ENCODE measurements at places on chromosomes 16 and 17. TPM values are rescaled to one million over a fixed set of nuclear protein-coding genes. Genes with fewer than 3 reads are reported as not detected.

DNA sequence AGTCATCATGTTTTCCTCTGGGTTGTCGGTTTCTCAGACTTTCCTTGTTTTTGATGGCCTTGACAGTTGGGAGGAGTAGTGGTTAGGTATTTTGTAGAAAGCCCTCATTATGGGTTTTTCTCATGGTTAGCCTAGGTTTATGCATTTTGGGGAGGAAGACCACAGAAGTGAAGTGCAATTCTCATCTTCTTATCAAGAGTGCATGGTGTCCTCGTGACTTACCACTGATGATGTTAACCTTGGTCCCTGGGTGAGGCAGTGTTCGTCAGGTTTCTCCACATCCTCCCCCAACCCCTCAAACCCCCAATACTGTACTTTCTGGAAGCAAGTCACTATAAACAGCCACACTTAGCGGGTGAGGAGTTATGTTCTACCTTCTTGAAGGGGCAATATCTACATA lies 42.3 kb downstream of the BPTF start:
- DNase-seq: no peak

- DNase-seq: no peak
Measured at GRCh38 chr16:17213974-17214373, 256.8 kb downstream of the XYLT1 start.

DNA sequence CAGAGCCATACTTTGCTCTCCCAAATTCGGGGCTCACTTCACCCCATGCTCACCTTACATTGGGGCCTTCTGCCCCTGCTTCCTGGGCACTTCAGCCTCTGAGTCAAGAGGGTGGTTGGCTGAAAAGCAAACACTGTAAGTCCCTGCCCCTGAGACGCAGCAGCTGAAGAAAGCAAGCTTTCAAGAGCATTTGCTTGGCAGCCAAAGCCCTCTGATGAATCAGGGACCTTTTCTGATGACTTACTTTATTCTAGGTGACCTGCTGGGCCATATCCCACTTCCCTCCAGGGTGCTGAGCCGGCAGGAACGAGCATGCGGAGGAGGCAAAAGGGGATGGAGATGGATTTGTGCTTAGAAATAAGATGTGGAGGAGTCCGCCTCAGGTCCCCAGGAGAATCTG lies 147.0 kb upstream of the TNRC6C start:
- no peak for DNase-seq

DNA sequence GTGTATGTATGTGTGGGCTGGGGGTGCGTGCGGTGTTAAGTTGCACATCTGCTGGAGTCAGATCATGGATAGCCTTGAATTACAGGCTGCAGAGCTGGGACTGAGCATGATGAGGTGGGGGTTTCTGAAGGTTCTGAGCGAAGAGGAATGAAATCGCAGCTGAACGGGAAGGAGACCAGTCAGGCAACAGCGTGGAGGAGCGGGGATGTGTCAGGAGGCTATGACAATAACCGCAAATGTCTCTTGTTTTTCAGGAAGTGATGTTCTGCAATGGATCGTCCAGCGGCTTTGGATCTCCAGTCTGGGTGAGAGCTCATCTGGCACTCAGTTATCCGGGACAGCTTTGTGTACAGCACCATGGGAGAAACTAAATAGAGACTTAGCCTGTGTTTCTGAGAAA lies 20.9 kb downstream of the RGS9 start:
- DNase-seq: no peak

DNA sequence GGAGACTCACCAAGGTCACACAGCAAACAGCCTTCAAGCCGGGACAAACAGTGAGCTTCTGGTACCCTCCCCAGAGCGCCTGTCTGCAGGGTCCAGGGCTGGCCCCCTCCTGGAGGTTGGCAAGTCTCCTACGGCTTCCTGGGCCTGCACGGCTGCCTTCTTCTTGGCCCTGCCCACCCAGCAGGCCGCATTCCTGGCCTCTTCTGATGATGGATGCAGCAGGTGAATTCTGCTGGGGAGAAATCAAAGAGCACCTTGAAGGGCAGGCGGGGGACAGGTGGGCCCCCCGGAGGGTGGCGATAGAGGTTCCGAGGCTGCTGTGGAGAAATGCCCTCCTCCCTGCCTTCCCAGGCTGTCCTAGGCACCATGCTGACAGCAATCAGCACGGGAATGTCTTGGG lies 3.8 kb upstream of the NOS2 start:
- no peak for DNase-seq

DNA sequence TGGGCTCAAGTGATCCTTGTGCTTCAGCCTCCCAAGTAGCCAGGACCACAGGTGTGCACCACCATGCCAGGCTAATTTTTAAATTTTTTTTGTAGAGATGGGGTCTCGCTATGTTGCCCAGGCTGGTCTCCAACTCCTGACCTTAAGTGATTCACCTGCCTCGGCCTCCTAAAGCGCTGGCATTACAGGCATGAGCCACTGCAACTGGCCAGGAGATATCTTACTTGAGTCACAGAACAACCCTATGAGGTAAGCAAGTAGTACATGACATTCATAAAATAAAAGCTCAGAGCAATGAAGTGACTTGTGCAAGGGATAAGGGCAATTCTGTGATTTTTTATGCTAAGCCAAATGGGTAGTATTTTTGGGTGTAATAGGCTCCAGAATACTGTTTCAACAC lies 57.3 kb downstream of the CDC27 start:
- no peak for DNase-seq

- no peak for DNase-seq
Measured at GRCh38 chr16:10877472-10877946, 507 bp downstream of the CIITA start.

- DNase-seq: no peak
Measured at GRCh38 chr16:49932946-49933345, 77.0 kb upstream of the ZNF423 start.

Gene CX3CL1
- total RNA-seq: 9.3 TPM

Gene RAB34
- total RNA-seq: 27.6 TPM

Gene MPP3
- 5.9 TPM for total RNA-seq

Gene FZD2
- total RNA-seq: not detected
